Colonic mucosa (tissue), 4 donors: ENCODE measurements at places on chromosomes 3 and 15. TPM values are rescaled to one million over a fixed set of nuclear protein-coding genes. Genes with fewer than 3 reads are reported as not detected.

- H3K4me3 ChIP-seq, result no peak overlapping the region
- no peak for DNase-seq
- H3K27ac ChIP-seq, result no peak overlapping the region
- no peaks in the 10 kb centered on the region for H3K36me3 ChIP-seq
- no peaks in the 10 kb centered on the region for H3K27me3 ChIP-seq
Measured at GRCh38 chr3:52873433-52874159, 23.8 kb downstream of the STIMATE start.

- H3K4me3 ChIP-seq, result no peak overlapping the region
- DNase-seq, result no peak
- H3K4me1 ChIP-seq, result no peaks in the 10 kb centered on the region
Measured at GRCh38 chr15:87038404-87038803, 958.7 kb downstream of the AGBL1 start.

DNA sequence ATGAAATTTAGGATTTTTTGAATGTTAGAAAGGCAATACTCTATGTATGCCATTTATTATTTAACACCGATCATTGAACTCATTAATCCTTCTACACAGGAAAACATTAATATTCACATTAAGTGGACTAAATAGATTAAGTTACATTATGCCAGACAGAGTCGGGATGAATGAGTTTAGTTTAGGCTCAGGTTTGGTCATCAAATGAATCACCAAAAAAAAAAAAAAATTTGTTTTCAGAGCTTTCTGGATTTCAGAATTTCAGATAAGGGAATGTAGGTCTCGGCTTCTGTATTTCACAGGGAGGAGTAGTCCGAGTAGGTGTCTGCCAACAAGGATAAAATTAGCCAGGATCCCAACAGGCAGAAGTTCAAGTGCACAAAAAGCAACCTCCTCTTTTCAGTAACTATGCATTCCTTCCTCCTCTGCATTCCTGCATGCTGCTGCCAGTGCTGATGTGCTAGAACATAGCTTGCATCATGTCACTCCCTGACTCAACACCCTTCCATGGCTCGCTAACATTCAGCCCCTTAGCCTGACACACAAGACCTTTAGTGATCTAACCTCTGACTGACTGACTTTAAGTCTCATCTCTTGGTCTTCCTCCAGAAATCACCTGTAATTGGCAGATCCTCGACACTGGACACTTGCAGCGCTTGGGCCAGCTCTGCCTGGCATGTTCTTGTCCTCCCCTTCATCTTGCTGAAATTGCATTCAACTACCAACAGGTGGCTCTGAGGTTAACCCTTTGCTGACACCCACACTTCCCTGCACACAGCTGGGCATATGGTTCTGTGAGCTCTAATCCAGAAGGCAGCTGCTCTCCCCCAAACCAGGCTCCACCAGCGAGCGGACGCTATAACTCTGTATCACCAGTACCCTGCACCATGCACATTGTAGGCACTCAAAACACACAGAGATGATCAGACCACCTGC lies 145.4 kb upstream of the PROK2 start:
- H3K4me1 ChIP-seq, result no peaks in the 10 kb centered on the region
- H3K27me3 ChIP-seq, result no peaks in the 10 kb centered on the region
- H3K27ac ChIP-seq, result no peak overlapping the region

GRCh38 chr15:29568840-29569532 lies 253.3 kb downstream of the TJP1 start:
- peak; percentile 80 for DNase-seq
- no peaks in the 10 kb centered on the region for H3K4me1 ChIP-seq
- no peaks in the 10 kb centered on the region for H3K27me3 ChIP-seq
- no peak overlapping the region for H3K27ac ChIP-seq
- peak overlapping the region; percentile 55 for H3K4me3 ChIP-seq

- no peaks in the 10 kb centered on the region for H3K4me1 ChIP-seq
- H3K27me3 ChIP-seq, result no peaks in the 10 kb centered on the region
- no peak for DNase-seq
- H3K4me3 ChIP-seq, result no peak overlapping the region
Measured at GRCh38 chr3:177596816-177597271, 399.6 kb upstream of the TBL1XR1 start.

DNA sequence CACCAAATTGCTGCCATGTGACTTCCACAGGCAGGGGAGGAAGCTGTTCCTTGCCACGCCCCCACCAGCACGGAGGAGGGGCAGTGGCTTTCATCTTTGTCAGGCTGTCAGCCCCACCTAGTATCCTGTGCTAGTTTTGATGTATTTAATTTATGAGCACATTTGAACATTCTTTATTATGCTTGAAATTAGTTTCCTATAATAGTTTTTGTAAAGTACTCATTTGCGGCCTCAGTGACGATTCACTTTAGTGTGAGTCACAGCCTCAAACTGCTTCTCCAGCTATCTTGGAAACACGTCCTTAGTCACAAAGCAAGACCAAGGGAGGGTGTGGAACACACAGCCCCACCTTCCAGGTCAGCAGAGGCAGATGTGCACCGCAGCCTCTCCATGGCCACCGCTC lies 239.9 kb upstream of the ATP10A start:
- DNase-seq, result no peak
- no peak overlapping the region for H3K27ac ChIP-seq
- H3K4me3 ChIP-seq, result no peak overlapping the region
- H3K4me1 ChIP-seq, result no peaks in the 10 kb centered on the region

DNA sequence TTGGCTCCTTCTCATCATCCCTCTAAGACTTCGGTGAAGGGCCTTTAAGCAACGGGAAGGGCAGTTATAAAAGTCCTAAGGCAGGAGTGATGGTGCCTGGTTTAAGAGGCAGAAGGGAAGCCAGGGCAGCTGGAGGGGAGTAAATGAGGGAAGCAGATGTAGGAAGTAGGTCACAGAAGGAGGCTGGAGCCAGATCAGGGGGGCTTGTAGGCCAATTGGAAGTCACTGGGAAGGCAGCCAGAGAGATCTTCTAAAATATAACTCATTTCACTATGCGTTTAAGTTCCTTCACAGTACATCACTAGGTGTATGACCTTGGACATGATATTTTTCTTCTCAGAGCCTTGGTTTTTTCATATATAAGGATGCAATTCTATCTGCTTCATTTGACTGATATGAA lies 94.7 kb downstream of the MYH15 start:
- DNase-seq, result no peak
- no peak overlapping the region for H3K4me3 ChIP-seq
- no peaks in the 10 kb centered on the region for H3K36me3 ChIP-seq
- no peak overlapping the region for H3K27ac ChIP-seq
- no peaks in the 10 kb centered on the region for H3K27me3 ChIP-seq

- H3K36me3 ChIP-seq, result no peaks in the 10 kb centered on the region
- H3K4me3 ChIP-seq, result no peak overlapping the region
- no peaks in the 10 kb centered on the region for H3K27me3 ChIP-seq
- H3K4me1 ChIP-seq, result no peaks in the 10 kb centered on the region
- no peak for DNase-seq
- no peak overlapping the region for H3K27ac ChIP-seq
Measured at GRCh38 chr15:65857718-65858402, 11.4 kb upstream of the RAB11A start.

- no peak overlapping the region for H3K27ac ChIP-seq
- no peak for DNase-seq
- no peak overlapping the region for H3K4me3 ChIP-seq
Measured at GRCh38 chr3:88385090-88385489, 235.3 kb downstream of the C3orf38 start.

DNA sequence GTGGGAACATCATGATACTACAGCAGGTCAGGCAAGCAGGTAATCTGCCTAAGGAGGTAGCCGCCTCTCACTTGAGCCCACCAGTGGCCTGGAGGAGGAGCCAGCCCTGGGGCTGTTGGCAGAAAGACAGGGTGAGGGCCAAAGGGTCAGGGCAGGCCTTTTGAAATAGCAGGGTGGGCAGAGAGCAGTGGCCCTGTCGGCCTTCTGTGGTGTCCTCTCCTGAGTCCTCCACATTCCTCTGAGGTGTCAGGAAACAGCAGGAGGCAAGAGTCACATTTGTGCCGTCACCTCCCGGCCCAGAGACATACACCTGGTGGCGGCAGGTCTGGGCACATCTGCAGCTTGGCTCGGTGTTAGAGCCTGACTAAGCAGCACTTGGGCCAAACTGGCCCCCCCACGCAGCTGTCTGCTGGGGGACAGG lies 3.9 kb upstream of the BNC1 start:
- H3K36me3 ChIP-seq, result no peaks in the 10 kb centered on the region
- no peak for DNase-seq
- H3K27ac ChIP-seq, result no peak overlapping the region
- H3K27me3 ChIP-seq, result peaks cover 25% of the 10 kb centered on the region

GRCh38 chr15:82124331-82125263 lies 78.8 kb upstream of the MEX3B start:
- no peaks in the 10 kb centered on the region for H3K36me3 ChIP-seq
- no peaks in the 10 kb centered on the region for H3K4me1 ChIP-seq
- no peaks in the 10 kb centered on the region for H3K27me3 ChIP-seq
- no peak for DNase-seq

DNA sequence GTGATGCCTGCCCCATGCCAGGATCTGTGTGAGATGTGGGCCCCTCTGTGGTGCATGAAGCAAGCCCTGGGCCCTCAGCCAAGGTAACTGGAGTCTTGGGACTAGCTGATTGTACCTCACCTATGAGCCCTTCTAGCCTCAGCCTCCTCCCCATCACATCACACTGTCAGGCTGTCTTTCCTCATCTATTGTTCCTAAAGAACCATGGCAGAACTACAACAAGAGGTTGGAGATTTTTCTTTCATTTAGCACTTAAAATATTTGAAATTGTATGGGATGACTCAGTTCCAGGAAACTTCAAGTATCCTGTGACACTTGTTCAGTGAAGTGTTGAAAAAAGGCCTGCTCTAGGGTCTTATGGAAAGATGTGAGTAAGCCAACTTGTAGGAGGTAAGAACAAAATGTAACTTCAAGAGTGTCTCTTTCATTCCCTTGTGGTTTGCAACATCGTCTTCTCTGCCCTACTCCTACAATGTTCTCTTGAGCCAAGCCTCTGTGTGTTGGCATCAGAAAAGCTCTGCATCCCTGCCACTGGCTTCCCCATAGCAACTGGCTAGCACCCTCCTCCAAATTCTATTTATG lies 58.7 kb upstream of the TIPARP start:
- no peak overlapping the region for H3K27ac ChIP-seq
- no peak overlapping the region for H3K4me3 ChIP-seq
- H3K4me1 ChIP-seq, result no peaks in the 10 kb centered on the region

Gene UROC1
- total RNA-seq, result not detected

Gene DPPA4
- total RNA-seq, result 1.9 TPM

Gene LMAN1L
- total RNA-seq, result not detected

Gene CCDC191
- 3.1 TPM for total RNA-seq

Gene CNTN4
- 8.2 TPM for total RNA-seq

Gene AP4E1
- total RNA-seq, result 9.7 TPM

Gene SLC22A13
- total RNA-seq, result 1.1 TPM

Gene AGTR1
- total RNA-seq, result 2.4 TPM

Gene LRRN1
- total RNA-seq, result 0.24 TPM
